ENCODE measurements at places on chromosomes 3 and 15.

DNA sequence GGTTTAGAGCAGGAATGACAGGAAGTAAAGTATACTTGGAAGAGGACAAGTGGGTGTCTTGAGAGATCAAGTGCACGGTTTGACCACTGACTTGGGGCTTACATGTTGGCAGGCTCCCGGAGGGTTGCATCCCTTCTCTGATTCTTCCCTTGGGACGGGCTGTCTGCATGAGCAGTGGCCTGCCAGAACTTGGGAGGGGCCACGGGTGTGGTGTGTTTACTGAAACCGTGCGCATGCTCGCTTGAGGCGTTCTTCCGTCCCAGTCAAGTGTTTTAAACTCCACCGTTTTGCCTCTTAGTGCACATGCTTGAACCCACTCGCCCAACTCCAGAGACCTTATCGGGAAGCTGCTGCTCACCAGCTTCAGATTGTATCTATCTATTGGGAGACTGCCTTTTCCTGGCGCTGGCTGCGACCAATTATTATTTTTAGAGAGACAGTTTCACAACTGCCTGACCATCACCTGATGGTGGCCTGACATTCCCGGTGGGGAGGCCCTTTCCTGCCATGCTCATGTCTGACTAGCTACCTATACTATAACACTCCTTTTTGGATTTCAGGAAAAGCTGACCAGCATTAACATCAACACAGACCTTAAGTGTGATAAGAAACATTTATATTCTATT is 14.9 kb upstream of the C3orf22 start:
- no peak for DNase-seq

DNA sequence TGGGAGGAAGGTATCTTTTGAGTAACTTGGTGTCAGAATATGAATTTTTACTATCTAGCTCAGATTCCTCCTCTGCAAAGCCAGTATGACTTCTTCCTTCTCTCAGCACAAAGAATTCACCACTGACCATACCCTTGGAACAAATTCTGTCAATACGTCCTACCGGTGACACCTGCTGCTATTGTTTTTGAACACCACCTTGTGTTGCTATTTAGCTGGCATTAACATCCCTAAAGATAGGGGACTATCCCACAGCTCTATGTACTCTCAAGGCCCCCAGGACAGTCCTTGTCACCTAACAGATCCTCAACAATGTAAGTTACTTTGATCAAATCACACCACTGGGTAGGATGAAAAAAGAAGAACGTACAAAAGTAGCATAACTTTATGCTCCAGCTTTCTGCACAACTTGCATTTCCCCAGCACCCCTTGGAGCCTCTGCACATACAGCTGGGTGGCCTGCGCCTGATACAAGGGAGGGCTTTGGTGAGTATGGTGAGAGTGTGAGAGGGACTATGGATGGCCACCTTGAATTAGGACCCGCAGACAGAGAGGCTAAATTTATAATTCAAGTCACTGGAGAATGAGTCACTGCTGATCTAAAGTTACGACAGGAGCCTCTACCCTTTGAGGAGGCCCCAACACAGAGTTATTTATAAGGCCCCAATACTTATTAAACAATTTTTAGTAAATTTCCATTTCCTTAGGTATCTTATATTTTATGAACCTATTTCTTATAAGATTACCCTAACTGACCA is 2.3 kb upstream of the COLQ start:
- DNase-seq: no peak

GRCh38 chr15:49085696-49086459 is 39.6 kb upstream of the SECISBP2L start:
- DNase-seq: no peak

DNA sequence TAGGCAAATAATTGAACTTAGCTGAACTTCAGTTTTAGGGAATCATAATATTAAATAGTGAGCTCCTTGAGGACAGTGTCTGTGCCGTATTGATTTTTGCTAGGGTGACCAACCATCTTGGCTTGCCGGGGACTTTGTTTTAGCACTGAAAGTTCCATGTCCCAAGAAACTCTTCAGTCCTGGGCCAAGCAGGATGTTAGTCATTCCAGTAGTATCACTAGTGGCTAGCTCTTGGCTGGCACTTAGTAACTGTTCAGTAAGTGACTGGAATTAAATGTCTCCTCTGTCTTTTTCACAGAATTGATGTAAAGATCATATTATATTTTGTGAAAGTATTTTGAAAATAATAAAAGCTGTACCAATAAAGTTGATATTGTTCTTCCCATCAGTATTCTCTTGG is 42.3 kb downstream of the RSRC1 start:
- DNase-seq: no peak

DNA sequence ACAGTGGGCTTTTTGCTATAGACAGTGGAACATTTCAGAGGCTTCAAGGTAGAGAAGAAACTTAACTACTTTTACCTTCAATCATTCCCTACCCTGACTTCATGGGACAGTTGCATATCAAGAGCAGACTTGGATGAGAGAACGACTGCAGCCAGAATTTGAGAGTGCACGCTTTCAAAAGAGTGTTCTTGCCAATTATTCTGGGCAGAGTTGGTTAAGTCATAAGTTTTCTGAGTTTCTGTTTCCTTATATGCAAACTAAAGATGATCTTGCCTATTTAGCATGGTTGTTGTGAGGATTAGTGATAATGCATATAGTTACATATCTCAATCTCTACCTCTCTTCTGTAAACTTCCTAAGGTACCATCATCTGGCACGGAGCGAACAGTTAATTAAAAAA is 7.6 kb downstream of the SLC9A9 start:
- DNase-seq: no peak

DNA sequence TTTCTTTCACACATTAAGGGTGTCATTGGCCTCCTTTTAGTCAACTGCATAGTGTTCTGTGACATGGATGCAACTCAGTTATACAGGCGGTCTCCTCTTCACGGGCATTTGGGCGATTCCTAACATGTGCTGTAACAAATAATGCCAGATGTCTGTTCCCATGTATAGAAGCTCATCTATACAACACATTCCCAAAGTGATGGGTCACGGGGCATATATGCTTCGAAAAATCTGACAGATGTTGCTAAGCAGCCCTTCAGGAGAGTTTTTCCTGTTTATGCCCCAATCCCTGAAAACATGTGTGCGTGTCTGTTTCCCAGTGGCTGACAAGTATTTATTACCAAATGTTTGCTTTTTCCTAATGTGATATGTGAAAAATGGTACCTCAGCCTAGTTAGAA is 25.8 kb downstream of the LRRK1 start:
- no peak for DNase-seq

DNA sequence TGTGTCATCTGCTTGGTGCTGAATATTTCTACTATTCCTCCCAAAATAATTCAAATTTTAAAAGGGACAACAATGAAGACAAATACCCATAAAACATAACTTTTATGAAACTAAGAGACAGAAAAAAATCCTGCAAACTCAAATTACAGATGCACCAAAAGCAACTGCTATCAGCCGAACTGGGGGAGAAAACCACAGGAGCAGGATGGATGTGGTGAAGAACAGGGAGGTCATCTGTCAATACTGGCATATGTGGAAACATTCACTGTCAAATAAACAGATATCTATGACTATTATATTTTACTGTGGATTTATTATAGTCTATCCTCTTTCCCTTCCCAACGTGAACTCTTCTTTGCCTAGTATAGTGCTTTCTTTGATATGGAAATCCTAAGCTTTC is 53.3 kb upstream of the CPOX start:
- DNase-seq: no peak

All from stimulated activated CD8-positive, alpha-beta memory T cell treated with anti-CD3 and anti-CD28 coated beads, Interleukin-15, amount 100 ng/mL, for 4 hours (primary cell).